ENCODE measurements at places on chromosomes 3 and 15. TPM values are rescaled to one million over a fixed set of nuclear protein-coding genes. Genes with fewer than 3 reads are reported as not detected.

DNA sequence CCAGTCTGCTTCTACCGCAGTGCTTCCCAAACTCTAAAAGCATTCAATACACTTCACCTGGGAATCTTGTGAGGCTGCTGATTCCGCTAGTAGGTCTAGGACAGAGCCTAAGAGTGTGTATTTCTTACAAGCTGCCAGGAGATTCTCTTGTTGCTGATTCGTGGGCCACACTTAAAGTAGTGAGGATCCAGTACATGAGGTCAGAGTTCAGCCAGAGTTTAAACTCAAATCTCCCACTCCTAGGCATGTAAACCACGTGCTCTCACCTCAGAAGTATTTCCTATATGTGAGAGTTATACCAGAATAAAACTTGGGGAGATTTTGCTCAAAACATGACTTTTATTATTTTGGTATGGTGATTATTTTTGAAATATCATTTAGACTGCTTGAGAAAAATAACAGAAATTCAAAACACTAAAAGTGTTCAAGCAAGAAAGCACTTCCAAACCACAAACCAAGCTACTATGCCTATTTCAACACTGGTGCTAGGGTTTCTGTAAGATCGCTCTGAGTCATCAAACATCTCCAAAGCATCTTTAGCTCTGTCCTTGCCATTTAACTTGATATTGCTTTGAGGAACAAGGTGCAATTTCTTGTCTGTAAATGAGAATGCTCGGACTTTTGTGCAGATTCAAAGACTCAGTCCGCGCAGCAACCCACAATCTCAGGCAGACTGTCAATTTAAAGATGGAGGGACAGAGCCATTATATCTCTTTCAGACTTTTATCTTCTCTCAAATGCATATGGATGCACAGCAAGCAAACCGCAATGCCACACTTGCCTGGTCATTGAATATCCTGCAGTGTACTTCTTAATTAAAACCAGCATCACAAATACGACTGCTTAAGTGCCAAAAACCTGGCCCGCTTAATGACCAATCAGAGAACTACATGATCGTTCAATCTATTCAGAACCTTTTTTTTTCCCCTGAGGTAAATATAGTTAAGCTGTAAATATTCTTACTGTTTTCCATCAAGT is 59.8 kb downstream of the AGTR1 start:
- no peak for DNase-seq

Gene NIT2
- total RNA-seq: 56.7 TPM

GRCh38 chr3:165347526-165347925 is 151.3 kb upstream of the SLITRK3 start:
- DNase-seq: no peak

Gene GHSR
- total RNA-seq: not detected

DNA sequence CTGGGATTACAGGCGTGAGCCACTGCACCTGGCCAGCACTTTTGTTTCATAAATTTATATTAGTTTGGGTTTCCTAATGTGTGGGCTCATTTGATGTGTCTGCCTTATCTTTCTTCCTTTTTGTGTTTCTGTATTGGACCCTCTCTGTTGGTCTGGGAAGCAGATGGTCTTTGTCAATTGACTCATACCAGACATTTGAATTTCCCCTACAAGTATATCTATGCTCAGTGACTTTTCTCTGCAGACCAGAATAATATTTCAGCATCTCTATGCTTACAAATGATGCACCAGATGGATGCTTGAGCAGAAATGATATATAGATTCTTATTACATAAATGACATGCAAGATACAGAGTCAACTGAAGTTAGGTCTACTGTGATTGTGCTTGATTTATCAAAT is 329.9 kb upstream of the SLCO3A1 start:
- no peak for DNase-seq

- DNase-seq: no peak
Observed at GRCh38 chr15:40582726-40583246, 11.3 kb upstream of the KNL1 start.

- DNase-seq: peak; percentile 92
Observed at GRCh38 chr15:75452364-75452864, 924 bp upstream of the SIN3A start.
